ENCODE measurements at places on chromosomes 6 and 20. TPM values are rescaled to one million over a fixed set of nuclear protein-coding genes. Genes with fewer than 3 reads are reported as not detected.

- DNase-seq, result no peak
Observed at GRCh38 chr20:35296101-35296554, 3.9 kb upstream of the FAM83C start.

DNA sequence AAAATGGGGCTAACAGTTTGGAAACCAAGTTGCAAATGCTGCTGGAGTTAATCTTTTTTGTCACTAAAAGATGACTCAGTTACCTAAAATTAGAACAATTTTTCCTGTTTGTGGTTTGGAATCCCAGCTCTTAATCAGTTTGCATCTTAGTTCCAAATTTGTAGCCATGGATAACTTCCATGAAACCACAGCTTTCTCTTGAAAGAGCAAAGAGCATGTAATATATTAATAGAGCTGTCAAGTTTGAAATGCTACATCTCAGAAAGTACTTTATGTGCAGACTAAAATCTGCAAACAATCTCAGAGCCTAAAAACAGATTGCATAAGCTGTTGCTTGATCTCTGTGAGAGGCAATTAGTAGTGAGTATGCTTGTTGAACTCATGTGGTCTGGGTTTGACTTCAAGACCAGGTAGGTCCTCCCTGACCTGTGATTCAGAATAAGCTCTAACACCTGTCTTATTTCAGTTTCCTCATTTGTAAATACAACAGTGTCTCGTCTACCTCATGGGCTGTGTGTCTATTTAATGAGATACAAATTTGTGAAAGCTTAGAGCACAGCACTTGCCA, 23.5 kb downstream of the DHX35 start:
- peak; percentile 87 for DNase-seq

GRCh38 chr6:108598305-108598863, 37.7 kb downstream of the FOXO3 start:
- DNase-seq, result no peak

Gene SLC12A5
- 0.70 TPM for polyA plus RNA-seq

- DNase-seq, result no peak
Observed at GRCh38 chr6:114886670-114887436, 544.0 kb upstream of the HS3ST5 start.

DNA sequence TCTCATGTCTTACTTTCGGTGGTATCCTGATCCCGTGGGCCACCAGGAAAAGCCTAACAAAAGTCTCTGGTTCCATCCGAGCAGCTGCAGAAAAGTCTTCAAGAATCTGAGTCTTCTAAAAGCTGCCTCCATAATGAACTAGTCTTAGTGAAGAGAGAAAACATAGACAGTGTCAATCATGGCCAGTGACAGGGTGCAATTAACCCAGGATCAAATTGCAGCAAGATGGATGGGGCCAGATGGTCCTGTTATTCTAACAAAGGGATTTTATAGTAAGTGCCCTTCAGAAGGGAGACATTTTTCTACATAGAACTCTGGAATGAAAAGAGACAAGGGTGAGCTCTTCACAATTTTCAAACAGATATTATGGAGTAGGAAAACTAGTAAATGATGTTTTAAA, 281.6 kb upstream of the ZFP64 start:
- no peak for DNase-seq

- DNase-seq, result peak; percentile 99
Observed at GRCh38 chr6:56524891-56525703, 117.6 kb downstream of the DST start.

GRCh38 chr20:24960302-24960801, 11.3 kb downstream of the CST7 start:
- no peak for DNase-seq

Gene MLN
- not detected for polyA plus RNA-seq

Gene MATN4
- 0.05 TPM for polyA plus RNA-seq

GRCh38 chr20:56989516-56989915, 276.9 kb downstream of the BMP7 start:
- DNase-seq, result no peak

Gene HLA-C
- 776 TPM for polyA plus RNA-seq

DNA sequence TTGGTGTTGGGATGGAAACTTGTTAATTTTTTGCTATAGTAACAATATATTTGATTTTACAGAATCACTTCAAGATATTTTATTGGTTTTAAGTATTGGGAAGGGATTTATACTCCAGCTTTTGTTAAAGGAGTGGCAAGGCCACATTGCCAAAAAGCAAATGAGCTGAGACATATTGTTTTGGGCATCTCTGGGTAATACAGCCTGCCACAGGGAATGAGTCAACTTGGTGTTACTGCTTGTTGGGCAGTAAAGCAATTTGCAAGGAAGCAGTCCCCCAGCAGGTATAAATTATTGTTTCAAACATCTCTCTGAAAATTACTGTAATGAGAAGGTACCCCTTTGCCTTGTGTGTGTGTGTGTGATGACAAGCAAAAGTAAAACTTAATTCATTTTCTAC, 868.3 kb upstream of the FLRT3 start:
- no peak for DNase-seq

GRCh38 chr6:139920027-139920775, 545.8 kb upstream of the CITED2 start:
- no peak for DNase-seq

DNA sequence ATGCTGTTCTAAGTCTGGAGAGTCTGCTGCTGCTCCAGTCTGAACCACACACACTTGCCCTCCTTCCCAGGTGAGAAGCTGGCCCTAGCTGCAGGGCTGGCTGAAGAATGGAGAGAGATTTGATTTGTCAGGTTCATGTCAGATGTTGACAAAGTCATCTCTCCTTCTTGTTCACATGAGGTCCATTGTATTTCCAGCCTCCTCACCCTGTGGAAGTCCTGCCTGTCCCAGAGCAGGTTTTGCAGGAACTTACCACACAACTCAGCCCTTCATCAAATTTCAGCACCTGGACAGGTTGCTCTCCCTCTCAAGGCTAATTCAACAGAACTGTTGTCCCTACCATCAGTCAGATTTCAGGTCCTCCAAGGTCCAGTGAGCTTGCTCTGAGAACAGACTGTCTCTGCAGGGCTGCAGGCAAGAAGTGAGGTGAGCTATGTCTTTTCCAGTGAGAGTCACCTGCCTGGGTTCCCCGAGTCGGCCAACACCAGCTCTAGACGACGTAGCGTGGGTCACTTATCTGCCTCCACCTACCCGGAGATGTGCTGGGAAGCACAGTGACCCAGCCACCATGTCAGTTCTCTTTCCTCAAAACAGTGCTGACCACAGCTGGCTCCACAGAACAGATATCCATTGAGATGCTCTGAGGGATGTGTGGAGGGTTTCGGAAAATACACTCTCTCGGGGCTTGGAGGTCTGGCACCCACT, 58.0 kb upstream of the CD93 start:
- DNase-seq, result no peak

Gene PDE10A
- polyA plus RNA-seq, result 0.40 TPM

Gene METTL24
- 0.13 TPM for polyA plus RNA-seq

Gene CLDN20
- not detected for polyA plus RNA-seq

GRCh38 chr6:161088676-161089328, 97.2 kb downstream of the MAP3K4 start:
- DNase-seq, result no peak

DNA sequence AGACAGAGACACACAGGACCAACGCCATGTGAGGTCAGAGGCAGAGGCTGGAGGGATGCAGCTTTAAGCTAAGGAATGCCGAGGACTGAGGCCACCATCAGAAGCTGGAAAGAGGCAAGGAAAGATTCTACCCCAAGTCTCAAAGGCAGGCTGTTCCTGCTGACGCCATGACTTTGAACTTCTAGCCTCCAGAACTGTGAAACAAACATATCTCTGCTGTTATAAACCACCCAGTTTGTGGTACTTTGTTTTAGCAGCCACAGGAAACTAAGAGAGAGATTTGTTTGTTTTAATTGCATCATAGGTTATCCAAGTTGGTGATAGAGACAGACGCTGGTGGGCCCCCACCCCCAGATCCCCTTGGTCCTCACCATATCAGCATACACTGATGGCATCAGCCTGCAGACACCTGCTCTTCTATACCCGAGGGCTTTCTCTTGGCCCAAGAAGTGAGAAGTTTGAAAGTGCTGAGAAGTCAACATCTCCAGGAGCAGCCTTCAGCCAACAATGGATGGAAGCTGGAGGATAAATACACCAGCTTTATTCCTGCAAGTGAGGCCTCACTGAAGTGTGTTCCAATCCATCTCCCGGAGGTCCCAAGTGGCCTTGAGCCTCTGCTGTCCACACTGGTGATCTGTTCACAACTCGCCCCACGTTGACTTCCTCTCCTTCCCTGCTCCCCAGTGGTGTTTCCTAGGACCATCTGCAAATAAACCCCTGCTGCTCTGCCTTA, 154.7 kb downstream of the BTBD3 start:
- no peak for DNase-seq

Gene CCDC170
- 0.12 TPM for polyA plus RNA-seq

Gene ISM1
- polyA plus RNA-seq, result 0.12 TPM

Gene FOXS1
- not detected for polyA plus RNA-seq

Gene CPXM1
- polyA plus RNA-seq, result 0.78 TPM

DNA sequence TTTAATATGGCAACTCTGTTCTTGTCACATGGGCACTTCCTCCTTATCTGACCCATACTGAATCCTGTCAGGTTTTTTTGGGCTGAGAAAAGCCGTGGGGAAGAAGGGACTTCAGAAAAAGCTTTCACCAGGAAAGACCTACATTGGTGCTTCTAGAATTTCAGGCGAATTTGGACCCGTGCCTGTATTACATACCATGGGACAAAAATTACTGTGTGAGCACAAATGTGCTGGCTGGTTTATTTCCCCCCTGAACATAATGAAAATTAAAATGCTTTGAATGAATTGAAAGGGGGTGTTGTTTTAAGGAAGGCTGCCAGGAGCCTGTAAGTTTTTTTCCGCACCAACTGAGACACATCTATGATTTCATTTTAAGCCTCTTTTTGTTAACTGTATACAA, 29.6 kb downstream of the CAP2 start:
- DNase-seq, result no peak

GRCh38 chr20:58138395-58138794, 90.1 kb downstream of the ANKRD60 start:
- no peak for DNase-seq

- no peak for DNase-seq
Observed at GRCh38 chr6:18326001-18326400, 61.1 kb upstream of the RNF144B start.

Gene MYMX
- polyA plus RNA-seq, result not detected

Gene MCCD1
- not detected for polyA plus RNA-seq

- DNase-seq, result no peak
Observed at GRCh38 chr6:13697857-13698256, 13.8 kb downstream of the RANBP9 start.

GRCh38 chr6:147738516-147739162, 230.1 kb downstream of the SAMD5 start:
- peak; percentile 15 for DNase-seq

Gene ELOVL4
- polyA plus RNA-seq, result 0.40 TPM

Gene CLIC5
- polyA plus RNA-seq, result not detected

DNA sequence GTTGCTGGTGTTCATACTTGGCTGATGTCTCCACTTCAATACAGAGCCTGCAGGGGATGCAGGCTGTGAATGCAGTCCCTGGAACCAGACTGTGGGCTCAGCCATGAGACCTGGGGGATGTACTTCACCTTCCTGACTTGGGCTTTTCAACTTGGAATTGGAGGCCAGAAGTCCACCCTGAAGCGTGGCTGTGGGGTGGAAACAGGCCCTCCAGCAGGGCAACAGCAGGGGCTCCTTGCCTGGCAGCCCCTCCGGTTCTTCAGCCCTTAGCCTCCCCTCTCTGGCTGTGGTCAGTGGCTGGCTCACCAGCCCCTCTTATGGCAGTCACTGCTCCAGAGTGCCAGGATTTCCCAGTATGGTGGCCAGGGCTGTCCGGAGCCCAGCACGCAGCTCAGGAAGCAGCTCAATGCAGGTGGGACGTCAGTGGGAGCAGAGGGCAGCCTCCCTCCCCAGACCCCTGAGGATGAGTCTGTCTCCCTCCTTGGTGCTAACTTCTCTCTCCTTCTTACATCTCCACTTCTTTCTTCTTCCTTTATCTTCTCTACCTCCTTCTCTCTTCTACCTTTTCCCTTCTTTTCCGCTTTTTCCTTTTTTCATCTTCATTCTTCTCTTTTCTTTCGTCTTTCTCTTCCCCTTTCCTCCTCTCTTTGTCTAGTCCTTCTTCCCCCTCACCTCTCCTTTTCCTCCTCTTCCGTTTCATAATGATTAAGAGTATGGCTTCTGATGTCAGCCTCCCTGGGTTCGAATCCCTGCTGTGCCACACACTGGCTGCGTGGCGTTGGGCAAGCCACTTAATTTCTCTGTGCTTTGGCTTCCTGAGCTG, 45.3 kb downstream of the SLC52A3 start:
- DNase-seq, result no peak

Gene LY6G5C
- 3.1 TPM for polyA plus RNA-seq

Gene GSTA3
- not detected for polyA plus RNA-seq

DNA sequence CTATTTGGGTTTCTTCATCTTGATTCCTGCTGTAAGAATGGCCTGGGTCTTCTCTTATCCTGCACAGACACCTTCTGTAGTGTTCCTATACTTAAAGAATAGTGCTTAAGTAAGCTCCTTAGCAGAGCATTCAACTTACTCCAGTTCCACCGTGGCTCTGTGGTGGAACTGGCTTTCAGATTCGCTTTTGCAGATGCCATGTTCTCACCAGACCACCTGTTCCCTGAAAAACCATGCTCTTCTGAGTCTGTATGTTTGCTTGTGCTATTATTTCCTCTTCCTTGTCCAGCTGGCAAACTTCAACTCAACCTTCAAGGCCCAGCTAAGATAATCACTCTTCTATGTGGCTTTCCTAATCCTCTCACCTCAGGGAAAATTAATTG, 4.9 kb downstream of the ELMO2 start:
- DNase-seq, result no peak

- no peak for DNase-seq
Observed at GRCh38 chr6:152698692-152699091, 995 bp downstream of the MYCT1 start.

DNA sequence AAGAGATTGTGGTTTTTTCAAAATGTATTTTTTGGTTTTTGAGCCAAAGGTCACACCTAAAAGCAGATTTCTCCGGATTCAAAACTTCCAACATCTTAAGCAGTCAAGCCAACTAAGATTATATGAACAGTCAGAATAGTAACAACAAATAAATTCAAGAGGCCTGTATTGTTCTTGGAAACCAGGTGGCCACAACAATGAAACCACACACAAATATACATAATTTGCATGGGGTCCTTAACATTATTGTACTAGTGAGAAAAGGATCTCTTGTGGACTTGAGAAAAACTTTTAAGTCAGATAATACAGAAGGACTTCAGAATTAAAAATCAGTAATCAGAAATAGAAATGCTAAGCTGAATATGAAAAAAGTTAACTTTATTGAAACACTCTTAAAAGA, 40.6 kb downstream of the NOL7 start:
- DNase-seq, result no peak

Gene FAM83B
- polyA plus RNA-seq, result not detected

Gene MOXD1
- 71.3 TPM for polyA plus RNA-seq

GRCh38 chr6:43921039-43921438, 151.0 kb downstream of the VEGFA start:
- DNase-seq, result no peak

DNA sequence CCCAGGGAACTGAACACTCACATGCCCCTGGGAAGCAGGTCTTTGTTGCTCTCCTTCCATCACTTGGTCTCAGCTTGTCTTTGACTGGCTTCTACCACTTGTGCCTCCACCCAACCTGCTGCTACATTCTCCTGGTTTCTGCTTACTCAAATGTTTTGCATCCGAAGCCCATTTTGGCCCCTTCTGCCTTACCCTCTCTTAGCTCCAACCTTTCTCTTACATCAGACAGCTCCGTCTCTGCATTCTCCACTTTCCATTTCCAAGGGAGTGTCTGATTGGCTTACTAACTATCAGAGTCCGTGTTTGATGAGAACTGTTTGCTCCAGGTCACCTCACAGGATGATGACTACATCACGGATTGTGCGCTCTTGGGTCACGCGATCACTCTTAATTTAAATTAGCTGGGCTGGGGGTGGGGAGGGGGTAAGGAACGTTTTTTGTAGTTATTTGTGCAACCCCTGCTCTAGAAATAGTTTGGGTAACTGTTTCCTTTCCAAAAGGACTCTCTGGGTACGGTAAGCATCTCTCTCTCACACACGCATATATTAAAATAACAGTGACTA, 844 bp upstream of the ABRACL start:
- no peak for DNase-seq
